Erythroblast (primary cell): ENCODE measurements at places on chromosomes 7 and 10.

GRCh38 chr10:123906884-123907652 is 15.5 kb upstream of the CPXM2 start:
- no peak for DNase-seq

DNA sequence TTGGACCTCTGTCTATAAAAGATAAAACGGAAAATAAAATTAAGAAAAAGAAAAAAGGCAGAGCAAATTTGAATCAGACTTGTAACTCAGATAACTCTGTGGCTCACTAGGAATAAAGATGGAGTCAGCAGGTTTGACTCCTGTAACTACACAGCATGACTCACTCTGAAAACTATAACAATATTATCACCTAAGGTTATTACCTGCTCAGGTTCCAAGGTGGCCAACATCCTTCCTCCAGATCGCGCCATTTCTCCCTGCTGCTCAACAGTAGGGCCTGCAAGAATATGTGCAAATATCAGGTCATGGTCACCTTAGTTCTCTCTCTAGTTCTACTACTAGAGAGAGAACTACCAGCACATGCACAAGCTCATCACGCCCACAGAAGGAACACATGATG is 30.0 kb downstream of the ALDH18A1 start:
- no peak for DNase-seq

DNA sequence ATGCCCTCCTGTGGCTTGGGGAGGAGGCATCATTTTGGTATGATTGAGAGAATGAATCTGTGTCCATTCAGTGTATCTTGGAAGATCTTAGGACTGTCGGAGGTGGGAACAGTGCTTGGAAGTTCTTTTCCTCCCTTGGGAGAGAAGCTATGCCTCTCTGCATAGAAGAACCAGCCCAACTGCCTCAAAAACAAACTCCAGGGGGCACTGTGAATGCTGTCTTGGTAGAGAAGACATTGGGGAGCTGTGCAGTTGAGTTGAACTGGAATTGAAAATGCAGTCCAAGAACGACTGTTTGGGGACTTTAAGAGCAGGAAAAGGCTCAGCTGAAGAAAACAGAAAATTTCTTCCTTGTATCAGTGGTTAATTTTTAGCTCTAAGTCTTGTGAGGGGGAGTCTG is 4.9 kb upstream of the GJD4 start:
- no peak for DNase-seq

GRCh38 chr7:27873981-27874957 is 134.3 kb downstream of the TAX1BP1 start:
- no peak for DNase-seq

DNA sequence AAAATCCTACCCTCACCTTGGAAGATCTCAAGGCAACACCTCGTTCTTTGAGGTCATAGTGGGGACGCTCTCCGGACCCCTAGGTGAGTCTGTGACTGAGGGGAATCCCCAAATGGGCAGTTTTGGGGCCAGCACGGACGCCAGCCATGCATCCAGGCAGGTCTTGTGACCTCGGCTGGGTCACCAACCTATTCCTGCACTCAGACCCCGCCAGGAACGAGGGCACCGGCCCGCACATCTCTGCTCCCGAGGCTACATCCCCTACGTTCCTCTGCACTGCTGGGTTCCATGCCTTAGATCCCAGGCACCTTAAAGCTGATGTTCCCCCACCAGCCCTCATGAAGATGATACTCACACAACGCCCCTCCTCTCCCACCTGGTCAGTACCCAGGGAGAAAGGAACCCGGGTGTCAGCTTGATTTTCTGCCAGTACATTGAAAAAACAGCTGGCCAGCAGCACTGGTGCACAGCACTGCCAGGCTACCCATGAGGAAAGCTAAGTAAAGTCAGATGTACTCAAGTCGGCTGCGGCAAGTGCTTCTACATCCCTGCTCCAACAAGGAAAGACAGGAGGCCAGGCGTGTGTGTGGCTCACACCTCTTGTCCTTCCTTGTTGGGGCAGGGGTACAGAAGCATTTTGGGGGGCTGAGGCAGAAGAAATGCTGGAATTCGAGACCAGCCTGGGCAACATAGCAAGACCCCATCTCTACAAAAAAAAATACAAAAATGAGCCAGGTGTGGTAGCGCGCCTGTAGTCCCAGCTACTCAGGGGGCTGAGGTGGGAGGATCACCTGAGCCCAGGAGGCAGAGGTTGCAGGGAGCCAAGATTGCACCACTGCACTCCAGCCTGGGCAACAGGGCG is 48.1 kb downstream of the DIP2C start:
- DNase-seq: no peak

- DNase-seq: no peak
Measured at GRCh38 chr10:48389272-48389671, 82.8 kb downstream of the MAPK8 start.
